Activated gamma-delta T cell (primary cell): ENCODE measurements at places on chromosomes 1 and 21.

DNA sequence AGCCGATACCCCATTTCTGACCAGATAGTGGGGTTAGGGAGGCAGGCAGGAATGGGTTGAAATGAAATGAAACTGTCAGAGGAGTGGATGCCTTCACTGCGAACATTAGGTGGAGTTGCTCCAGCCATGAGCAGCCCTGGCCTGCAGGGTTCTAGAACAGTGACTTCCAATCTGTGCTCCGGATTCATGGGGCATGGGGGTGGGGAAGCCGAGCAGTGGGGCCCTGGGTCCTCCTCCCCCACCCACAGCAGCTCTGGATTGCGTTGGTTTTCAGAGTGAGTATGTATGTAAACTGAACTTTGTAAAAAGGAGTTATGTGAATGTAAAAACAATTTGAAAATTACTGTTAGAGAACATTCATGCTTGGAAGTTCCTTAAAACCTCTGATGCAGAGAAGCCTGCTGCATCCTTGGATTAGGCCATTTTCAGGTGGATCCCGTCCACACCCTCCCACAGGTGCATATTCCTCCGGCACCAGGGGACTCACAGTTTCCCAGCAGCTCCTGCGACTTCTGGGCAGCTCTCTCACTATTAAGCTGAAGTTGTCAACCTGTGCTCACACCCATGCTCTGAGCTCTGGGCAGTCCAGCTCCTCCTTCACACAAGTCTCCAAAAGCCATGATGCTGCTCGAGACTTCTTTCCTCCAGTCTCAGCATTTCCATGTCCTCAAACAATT, 54.4 kb upstream of the EDN2 start:
- no peak for DNase-seq

DNA sequence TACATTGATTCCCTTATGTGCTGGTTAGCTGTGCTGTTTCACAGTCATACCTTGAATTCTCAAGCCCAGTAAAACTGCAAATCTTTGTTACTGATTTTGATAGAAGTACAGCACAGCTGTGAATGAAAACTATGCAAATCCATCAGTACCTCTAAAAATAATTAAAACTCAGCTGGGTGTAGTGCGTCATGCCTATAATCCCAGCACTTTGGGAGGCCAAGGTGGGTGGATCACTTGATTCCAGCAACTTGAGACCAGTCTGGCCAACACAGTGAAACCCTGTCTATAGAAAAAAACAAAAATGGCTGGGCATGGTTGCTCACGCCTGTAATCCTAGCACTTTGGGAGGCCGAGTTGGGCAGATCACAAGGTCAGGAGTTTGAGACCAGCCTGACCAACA, 61.2 kb downstream of the NUP210L start:
- no peak for DNase-seq

DNA sequence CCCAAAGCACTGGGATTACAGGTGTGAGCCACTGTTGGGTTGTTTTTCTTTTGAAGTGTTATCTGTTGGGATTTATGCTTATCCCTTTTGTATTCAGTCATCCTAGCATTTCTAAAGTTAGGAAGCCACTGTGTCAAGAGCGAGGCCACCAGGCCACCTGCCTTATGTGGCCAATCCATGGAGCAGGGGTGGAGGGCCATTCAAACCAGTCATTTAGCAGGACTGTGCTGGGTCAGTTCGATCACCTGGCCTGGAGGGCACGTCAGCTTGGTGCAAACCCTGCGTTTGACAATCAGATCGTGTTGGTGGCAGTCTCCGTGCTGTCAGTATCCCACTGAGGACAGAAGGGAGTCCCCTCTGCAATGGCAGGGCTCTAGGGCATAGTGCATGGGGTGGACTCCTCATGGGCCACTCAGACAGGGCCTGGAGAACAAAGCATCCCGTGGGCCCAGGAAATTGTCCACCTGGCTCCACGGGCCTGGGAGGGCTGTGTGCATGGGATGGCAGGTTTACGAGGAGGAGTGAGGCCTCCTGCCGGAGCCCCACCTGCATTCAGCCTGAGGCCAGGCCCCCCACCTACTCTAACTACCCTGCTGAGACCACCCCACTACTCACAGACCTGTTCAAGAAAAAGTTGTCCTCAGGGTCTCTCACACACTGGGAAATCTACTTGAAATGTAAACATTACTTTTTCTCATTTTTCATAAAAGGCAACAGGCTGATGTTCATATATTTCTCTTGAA, 242.3 kb downstream of the SDCCAG8 start:
- DNase-seq, result no peak

DNA sequence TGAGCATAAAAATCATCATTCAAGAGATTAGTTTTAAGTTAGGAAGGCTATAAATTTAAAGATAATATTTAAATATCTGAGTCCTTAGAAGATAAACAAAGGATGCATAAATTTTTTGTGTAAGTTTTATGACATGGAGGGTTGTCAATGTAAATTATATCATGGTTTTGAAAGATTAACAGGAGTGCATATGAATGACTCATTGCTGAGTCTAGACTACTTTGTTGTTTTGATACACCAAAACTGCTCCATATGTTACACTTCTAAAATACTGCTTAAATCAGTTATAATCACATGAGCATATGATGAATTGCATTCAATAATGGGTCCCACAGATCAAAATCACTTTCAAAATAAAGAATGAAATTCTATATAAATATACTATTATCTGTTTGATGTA, 312.5 kb downstream of the KCNT2 start:
- DNase-seq, result no peak

DNA sequence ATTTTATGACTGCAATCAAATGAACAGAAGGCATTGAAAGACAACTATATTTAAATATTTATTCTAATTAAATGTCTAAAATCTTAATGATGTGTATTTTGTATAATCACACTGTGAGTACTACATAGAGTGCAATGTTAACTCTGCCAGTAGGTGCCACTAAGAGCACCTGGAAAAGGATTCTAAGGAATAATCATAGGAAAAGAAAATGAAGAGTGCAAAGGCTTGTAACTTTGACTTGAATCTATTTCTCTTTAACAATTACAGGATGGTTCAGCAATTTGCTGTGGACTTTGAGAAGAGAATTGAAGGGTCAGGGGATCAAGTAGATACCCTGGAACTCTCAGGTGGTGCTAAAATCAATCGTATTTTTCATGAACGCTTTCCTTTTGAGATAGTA, 200.4 kb downstream of the DNM3 start:
- no peak for DNase-seq

DNA sequence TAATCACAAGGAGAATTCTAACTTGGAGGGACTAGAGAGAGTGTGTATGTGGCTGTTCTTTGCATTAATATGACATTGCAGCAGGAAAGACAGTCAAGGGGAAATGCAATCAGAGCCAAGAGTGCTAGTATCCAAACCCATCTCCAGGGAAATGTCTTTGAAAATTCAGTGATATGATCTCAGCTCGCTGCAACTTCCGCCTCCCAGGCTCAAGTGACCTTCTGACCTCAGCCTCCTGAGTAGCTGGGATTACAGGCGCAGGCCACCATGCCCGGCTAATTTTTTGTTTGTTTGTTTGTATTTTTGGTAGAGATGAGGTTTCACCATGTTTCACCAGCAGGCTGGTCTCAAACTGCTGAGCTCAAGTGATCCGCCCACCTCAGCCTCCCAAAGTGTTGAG, 16.3 kb downstream of the VASH2 start:
- no peak for DNase-seq

GRCh38 chr1:59384443-59384842, 87.5 kb downstream of the FGGY start:
- DNase-seq, result no peak

DNA sequence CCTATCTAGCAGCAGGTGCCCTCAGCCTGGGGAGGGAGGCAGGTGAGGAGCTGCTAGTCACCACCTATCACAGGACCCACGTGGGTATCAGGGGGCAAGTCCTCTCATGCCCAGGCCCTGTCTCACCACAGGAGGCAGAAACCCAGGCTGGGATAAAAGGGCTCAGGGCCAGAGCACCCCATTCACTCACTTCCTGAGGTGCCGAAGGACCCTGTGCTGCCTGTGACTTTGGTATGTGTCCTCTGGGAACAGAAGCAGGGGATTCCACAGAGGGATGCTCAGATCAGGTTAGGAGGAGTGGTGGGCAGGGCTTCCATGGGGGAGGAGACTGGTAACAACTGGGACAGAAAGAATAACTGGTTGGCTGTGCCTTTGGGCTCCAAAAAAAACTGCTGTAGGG, at the start of gene LCE1E:
LCE1E (plus strand) TSS at position 181 of the 400 bp plus-strand sequence. CDS start 1,043 bp downstream, outside the sequence.
- no peak for DNase-seq

- DNase-seq, result no peak
Observed at GRCh38 chr1:58779059-58779754, 4.6 kb downstream of the JUN start.

- DNase-seq, result no peak
Observed at GRCh38 chr1:36851595-36851994, 182.7 kb downstream of the GRIK3 start.

DNA sequence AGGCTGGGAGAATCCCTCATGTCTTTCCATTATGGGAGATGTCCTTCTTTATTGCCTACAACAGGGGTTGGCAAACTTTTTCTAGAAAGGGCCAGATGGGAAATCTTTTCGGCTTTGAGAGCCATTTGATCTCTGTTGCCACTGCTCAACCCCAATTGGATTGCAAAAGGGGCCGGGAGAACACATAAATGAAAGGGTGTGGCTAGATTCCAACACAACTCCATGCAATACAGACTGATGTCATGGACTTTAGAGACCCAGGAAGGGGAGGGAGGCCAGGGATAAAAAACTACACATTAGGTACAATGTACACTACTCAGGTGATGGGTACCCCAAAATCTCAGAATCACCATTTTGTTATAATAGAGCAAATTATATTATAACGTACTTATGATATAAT, 97.6 kb upstream of the SIM2 start:
- DNase-seq, result no peak

- DNase-seq, result no peak
Observed at GRCh38 chr21:20419772-20420171, 578.4 kb upstream of the NCAM2 start.

GRCh38 chr1:17198476-17199258, 6.3 kb upstream of the PADI1 start:
- no peak for DNase-seq

DNA sequence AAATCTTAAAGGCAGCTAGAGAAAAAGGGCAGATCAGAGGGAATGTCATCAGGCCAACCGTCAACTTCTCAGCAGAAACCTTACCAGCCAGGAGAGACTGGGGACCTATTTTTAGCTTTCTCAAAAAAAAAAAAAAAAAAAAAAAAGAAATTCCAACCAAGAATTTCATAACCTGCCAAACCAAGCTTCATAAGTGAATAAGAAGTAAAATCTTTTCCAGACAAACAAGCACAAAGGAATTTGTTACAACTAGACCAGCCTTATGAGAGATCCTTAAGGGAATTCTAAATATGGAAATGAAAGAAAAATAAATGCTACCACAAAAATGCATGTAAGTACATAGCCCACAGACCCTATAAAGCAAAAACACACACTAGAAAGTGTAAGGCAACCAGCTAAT, 267.7 kb downstream of the AKT3 start:
- DNase-seq, result no peak

DNA sequence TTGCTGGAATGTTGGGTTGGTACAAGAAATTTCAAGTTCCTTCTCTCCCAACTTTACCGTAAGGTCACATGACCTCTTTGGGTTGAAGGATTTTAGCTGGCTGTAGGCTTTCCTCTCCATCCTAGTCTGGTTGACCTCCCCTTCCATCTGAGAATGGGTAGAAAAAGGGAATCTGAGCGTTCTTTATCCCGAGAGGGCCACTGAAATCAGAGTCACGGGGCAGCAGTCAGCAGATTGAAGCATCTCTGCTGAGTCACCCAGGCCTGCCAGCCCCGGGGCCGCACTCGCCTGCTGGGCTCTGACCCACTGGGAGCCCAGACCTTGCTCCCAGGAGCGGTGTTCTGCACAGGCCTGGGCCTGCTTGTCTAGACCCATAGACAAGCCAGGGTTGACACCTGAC, 31.0 kb downstream of the TMCC2 start:
- DNase-seq, result no peak

DNA sequence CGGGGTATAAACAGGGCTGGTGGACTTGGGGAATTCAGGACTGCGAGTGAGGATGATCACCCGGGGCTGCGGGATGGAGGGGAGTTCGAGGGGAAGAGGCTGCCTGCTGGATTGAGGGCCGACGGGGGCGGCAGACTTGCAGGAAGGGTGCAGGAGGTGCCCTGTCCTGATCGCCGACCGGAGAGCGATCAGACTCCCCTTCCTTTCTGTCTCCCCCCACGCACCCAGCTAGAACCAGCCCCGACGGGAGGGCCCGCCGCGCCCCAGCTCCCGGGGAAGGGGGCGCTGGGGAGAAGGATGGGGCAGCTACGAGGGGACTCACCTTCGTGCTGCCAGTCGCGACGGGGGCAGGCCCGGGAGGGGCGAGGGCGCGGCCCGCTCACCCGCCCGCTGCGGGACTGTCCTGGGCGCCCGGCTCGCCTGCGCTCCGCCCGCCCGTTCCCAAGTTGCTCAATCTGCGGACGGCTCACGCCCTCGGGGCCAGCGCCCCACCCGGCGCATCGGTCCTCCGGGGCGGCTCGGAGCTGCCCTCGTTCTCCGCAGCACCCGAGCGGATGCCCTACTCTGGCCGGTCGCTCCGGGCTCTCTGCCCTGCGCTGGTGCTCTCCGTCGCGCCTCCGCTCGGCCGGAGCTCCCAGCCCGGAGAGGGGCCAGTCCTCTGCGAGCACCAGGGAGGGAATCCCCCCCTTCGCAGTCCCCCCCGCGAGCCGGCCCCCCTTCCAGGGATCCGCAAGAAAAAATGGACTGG, at the start of gene RSPO1:
RSPO1 (minus strand) TSS at position 649 of the 748 bp plus-strand sequence. CDS start 5,231 bp downstream, outside the sequence.
- no peak for DNase-seq

DNA sequence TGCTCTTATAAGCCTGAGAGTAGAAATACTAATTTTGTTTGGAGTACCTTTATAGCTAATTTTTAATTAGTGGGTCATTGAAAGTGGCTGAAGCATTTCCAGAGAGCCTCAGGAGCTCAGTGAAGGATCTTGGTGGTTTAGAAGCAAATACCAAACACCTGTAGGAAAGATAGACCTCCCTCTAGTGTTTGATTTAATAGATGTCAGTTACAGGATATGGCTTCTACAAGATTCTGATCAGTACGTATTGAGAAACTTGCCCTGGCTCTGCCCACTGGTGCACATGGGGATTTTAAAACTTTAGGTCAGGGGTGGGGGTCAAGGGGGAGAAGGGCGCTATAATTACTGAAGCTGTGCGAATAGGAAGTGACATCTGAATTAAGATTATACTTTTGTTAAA, 122.2 kb downstream of the POU2F1 start:
- no peak for DNase-seq

DNA sequence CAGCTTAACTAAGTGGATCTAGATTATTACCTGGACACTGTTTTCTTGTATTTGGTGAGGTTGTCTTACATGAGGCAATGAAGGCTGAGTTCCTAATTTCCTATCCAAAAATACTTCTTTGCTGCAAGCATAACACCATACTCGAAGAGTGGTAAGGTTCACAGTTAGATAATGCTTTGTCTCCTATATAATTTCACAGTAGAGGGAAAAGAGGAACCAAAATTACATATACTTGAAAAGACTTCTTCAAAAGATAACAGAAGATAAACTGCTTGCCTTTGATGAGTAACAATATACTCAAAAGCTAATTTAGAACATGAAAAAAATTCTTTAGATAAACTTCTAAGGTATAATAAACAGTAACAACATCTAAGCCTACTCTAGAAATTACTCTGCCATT, 20.4 kb downstream of the USP33 start:
- DNase-seq, result no peak
